Hippocampal formation (tissue), 2 donors: ENCODE measurements at places on chromosomes 2 and 18.

GRCh38 chr18:6624661-6625311, 104.7 kb upstream of the ARHGAP28 start:
- no peak for DNase-seq

DNA sequence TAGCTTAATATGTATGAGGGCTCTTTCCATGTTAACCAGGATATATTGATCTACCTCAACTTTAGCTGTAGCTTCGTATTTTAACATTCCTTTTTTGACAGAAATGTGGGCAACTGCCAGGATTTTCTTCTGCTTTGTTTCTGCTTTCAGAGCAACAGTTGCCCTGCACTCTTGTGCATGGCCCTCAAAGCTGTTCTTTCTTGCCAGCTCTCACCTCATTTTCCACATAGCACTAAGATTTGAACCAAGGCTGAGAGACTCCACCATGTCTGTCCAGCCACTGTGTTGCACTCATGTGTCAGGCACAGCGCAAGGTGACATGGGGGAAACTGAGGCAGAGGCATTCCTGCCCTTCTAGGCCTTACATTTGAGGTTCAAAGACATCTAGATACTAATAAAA, 422.8 kb upstream of the RAB12 start:
- no peak for DNase-seq

DNA sequence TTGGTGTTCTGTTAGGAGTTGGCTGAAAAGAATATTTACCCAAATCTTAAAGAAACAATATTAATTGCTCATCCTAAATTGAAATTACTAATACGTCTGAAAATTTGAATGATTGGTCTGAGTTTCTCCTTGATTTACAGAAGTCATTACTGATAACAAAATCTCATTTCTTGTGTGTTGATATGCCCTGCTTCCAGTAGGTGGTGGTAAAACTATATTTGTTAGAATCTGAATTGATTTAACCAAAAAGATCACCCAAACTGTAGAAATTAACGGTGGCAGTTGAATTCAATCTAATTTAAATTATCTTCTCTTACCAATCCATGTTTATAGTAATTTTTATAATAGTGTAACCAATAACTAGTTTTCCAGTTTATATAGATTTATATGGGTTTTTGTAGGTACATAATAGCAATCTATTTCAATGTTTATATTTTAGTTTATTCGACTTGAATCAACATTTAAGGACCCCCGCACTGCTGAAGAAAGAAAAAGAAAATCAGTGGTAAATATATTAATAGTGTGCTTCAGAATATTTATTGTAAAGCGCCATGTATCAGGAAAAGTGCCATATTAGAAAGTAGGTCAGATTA, 38.3 kb downstream of the PAPOLG start:
- peak; percentile 23 for DNase-seq

DNA sequence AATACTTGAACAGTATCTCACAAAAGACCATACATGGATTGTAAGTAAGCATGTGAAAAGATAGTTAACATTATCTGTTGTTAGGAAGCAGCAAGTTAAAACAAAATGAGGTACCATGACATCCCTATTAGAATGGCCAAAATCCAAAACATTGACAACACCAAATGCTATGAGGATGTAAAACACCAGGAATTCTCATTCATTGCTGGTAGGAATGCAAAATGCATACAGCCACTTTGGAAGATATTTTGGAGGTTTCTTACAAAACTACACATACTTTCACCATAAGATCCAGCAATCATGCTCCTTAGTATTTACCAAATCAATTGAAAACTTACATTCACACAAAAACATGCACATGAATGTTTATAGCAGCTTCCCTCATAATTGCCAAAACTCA, 30.9 kb upstream of the ICOS start:
- no peak for DNase-seq

GRCh38 chr2:67312871-67313270, 84.3 kb upstream of the ETAA1 start:
- no peak for DNase-seq

DNA sequence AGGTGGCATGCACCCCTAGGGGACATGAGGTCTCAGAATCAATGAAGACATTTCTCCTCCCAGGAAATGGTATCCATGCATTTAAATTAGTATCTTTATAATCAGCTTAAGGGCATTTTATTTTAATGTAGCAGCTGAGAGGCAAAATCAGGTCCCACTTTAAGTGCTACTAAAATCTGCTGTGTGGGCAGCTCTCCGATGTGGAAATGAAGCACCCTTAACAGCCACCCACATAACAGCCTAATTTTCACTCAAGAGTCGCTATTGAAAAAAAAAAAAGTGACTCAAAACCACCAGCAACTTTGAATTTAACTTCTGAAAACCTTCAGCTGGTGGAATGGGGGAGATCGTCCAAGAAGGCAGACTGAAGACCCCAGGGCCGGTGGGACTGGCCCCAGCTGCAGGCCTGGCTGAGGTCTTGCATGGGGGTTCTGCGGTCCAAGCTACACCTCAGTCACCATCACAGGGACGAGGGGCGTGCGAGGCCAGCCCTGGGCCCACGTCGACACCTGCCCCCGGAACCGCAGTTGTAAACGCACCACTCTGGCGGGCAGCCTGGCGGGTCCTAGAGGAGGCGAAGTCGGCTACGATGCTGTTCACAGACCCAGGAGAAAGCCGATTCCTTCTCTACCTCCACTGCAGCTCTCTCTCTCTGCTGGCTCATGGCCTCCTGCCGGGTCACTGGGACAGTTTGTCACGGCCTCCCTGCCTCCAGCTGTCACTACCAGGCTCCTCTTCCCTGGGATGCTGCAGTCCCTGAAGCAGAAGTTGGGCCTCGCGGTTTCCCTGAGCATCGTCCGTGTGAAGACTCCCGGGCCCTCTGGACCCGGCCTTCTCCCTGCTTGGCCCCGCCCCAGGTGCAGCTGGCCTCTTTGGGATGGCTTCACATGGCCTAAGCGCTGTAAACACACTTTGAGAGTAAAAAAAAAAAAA, 111.9 kb downstream of the KCNF1 start:
- no peak for DNase-seq

GRCh38 chr2:30213326-30213725, 18.0 kb upstream of the LBH start:
- no peak for DNase-seq

- DNase-seq, result no peak
These were observed 324.0 kb downstream of the TXNL1 start for GRCh38 chr18:56314396-56314795.

GRCh38 chr2:229691631-229692030, 22.7 kb downstream of the DNER start:
- DNase-seq, result no peak

- no peak for DNase-seq
These were observed 13.9 kb downstream of the ADAM23 start for GRCh38 chr2:206457188-206457634.

DNA sequence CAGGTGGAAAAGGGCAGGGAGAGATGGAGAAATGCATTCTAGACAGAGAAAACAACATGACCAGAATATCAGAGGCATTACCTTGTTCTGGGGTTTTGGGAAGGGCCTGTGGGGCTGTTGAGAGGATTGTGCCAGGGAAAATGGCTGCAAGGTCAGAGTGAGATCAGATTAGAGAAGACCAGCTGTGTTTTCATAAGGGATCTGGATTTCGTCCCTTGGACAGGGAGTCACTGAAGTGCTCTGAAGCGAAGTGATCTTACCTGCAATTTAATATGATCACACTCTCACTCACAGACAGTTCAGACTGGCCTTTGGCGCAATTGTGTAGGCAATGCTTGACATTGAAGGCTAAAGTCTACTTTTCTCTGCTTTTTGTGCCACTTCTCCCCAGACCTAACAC, 20.3 kb upstream of the REG3G start:
- DNase-seq, result no peak

DNA sequence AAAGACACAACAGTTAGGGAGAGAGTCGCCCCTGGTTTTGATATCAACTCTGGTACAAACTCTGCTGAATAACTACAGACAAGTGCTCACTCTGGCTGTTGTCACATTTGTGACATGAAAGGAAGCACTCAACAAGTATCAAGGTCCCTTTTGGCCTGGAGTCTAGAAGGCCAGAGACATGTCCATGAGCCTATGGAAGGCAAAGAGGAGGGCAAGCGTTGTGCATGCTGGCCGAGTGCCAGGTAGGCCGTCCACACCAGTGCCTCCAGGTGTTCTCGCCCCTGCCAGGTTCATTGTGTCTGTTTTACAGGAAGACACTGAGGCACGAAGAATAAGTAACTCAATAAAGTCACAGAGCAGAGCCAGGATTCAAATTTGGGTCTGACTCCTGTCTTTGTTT, 21.1 kb downstream of the ILKAP start:
- no peak for DNase-seq

DNA sequence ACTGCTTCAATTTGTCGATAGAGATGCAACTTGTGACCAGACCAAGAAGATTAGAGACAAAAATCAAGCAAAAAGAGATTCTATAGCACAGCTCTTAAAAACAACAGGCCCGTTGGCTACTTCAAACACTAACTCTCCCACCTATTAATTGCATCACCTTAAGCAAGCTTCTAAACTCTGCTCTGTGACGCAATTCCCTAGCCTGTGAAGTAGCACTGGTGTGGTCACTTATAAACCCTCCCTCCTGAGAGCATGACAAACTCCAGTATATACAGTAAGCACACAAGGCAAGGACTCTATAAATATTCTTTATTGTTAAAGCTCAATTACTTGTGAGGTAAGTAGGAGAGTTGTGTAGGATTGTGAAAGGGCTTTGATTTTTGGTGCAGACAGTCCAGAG, 72.3 kb downstream of the CMPK2 start:
- no peak for DNase-seq

DNA sequence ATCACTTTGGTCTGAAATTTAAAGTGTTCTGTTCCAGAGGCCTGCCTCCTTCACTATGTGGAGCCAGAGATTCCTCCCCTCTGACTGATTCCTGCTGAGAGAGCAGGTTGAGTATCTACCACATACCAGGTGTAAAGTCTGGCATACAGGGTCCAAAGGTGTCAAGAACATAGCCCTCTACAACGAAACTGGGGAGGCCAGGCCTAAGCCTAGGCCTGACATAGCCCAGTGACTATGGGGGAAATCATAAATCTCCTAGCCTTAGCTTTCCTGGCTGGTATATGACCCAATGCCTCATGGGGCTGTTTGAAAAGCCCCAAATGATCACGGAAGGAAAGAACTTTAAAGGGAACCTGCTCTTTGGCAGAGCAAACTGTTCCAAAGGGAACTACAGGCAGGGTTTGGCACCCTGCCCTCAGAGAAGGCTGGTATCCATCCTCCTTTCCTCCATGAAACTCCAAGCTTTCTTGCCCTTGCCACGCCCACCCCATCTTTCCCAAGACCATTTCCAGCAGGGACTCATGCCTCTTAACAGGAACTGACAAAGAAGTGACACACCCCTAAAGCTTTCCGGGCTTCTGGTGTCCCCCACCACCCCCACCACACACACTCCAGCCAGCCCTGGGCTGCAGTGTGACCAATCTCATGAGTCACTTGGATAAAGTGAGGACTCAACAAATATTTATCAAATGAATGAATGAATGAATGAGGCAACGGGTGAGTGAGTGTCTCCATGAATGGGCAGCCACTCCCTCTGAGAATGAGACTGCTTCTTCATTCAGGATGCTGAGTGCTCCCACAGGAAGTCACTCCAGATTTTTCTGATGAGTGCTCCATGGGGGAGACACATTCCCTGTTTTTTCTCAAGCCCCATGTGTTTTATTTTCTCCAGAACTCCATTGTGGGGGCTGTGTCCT, 114.5 kb upstream of the STPG4 start:
- no peak for DNase-seq

GRCh38 chr18:22213333-22213973, 44.1 kb downstream of the GATA6 start:
- no peak for DNase-seq

- DNase-seq, result no peak
These were observed 800 bp upstream of the RALB start for GRCh38 chr2:120251880-120252224.

- DNase-seq, result no peak
These were observed 111.6 kb upstream of the CYP1B1 start for GRCh38 chr2:38187541-38188011.

DNA sequence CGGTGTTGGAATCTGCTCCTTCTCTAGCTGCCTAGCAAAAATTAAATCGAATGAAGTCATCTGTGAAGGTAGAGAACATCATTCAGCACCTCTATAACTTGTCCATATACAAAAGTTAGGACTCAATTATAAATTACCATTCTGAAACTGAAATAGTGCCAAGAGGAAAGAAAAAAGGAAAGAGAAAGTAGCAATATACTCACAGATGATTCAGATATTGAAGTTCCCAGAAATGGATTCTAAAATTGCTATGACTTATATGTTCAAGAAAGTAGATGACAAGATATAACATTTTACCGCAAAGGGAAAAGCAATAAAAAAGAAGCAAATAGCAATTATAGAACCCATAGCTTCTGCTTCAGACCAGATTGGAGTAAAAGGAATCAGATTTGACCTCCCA, 333.6 kb upstream of the GYPC start:
- DNase-seq, result no peak

DNA sequence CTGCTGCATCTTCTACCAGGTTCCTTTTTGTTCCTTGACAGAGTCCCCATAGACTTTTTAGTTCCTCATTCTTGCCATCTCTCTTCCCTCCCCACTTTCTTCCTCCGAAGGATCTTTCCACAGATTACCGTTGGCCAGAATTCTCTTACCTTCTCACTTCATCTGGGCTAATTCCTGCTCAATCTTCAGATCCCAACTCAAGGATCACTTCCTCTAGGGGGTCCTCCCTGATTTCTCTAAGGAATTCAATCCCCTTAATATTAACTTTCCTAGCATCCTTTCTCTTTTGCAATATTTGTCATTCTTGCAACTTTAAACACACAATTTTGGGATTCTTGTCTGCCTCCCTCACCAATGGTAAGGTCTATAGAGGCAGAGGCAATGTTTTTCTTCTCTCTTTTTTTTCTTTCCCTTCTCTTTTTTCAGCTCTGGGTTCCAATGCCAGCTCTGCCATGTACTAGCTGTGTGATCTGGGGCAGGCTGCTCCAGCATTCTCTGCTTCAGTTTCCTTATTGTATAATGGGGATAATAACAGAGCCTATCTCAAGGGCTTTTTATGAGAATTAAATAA, 5.4 kb upstream of the KCNE4 start:
- no peak for DNase-seq

GRCh38 chr2:67950018-67950417, 112.8 kb downstream of the C1D start:
- no peak for DNase-seq

DNA sequence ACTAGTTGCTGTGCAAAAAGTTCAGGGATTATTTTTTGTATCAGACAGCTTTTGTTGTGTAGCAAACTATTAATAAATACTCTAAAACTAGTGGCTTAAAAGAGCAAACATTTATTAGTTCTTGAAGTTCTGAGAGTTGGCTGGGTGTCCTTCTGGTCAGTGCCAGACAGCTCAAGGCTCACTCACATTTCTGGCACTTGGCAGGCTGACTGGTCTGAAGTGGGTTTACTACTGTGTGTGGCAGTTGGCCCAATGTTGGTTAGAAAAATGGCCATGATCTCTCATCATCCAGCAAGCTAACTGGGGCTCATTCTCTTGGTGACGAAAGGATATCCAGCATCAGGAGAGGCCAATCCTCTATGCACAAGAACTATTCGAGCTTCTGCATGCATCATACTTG, 71.4 kb upstream of the ZNF385B start:
- no peak for DNase-seq

DNA sequence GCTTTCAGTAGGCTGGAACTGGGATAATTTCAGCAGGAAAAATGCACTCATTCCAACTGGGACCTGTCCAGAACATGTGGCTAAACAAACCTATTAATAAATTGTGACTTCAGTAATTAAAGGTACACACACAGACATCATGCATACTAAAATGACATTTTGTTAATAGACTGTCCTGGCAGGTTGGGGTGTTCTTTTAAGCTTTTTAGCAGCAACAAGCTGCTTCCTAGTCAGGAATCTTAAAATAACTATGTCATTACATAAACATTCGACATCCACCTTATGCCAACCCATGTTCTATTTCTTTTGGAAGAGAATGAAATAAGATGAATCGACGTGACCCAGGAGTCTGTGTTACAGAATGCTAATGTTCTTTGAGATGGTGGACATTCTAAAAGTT, 435.7 kb downstream of the TXNL1 start:
- no peak for DNase-seq
